ENCODE measurements at places on chromosomes 2 and 18.

DNA sequence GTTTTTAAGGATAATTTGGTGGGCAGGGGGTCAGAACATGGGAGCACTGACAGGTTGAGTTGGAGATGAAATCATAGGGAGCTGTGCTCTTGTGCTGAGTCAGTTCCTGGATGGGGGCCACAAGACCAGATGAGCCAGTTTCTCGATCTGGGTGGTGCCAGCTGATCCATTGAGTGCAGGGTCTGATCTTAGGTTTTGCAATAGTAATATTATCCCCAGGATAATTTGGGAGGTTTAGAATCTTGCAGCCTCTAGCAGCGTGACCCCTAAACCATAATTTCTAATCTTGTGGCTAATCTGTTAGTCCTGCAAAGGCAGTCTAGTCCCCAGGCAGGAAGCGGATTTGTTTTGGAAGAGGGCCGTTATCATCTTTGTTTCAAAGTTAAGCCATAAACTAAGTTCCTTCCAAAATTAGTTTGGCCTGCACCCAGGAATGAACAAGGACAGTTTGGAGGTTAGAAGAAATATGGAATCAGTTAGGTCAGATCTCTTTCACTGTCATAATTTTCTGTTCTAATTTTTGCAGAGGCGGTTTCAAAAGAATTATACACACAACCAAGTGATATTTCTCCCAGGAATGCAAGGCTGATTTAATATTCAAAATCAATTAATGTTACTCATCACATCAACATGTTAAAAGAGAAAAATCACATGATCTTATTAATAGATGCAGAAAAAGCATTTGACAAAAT lies 23.0 kb downstream of the DBI start:
- peak; percentile 53 for DNase-seq

- no peak for DNase-seq
Observed at GRCh38 chr2:74174909-74175308, 3.8 kb downstream of the MOB1A start.

GRCh38 chr18:1056404-1056803 lies 151.7 kb downstream of the ADCYAP1 start:
- no peak for DNase-seq

DNA sequence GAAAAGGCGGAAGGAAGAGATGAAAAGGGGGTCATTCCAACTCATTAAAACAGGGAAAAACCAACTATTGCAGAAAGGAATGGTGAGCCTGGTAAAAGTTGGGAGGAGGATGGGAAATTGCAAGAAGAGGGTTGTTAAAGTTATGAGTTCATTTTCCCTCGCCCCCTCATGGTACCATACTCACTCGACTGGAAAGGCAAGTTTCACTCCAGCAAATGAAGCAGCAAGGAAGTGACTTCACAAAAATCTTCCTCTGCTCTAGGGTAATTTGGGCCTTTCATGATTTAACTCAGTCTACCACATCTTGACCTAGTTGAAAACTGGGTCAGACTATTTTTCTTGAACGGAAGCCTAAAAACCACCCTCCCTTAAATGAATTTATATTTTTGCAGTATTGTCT lies 22.8 kb upstream of the DAW1 start:
- DNase-seq: no peak

GRCh38 chr2:12710301-12710700 lies 6.4 kb upstream of the TRIB2 start:
- DNase-seq: no peak

GRCh38 chr2:104734937-104735586 lies 118.9 kb upstream of the POU3F3 start:
- DNase-seq: no peak

- no peak for DNase-seq
Observed at GRCh38 chr2:38362232-38362631, 14.8 kb downstream of the ATL2 start.

GRCh38 chr2:12261986-12262680 lies 454.6 kb upstream of the TRIB2 start:
- DNase-seq: no peak

Measured in fibroblast of skin of left biceps (primary cell).